ENCODE measurements at places on chromosomes 4 and X.

- no peak for DNase-seq
Measured at GRCh38 chrX:150360331-150360730, 2.8 kb upstream of the MAMLD1 start.

GRCh38 chr4:180101348-180102083 lies 2141.7 kb upstream of the TENM3 start:
- no peak for DNase-seq

GRCh38 chr4:179624768-179625181 lies 2182.5 kb upstream of the AGA start:
- DNase-seq, result no peak

DNA sequence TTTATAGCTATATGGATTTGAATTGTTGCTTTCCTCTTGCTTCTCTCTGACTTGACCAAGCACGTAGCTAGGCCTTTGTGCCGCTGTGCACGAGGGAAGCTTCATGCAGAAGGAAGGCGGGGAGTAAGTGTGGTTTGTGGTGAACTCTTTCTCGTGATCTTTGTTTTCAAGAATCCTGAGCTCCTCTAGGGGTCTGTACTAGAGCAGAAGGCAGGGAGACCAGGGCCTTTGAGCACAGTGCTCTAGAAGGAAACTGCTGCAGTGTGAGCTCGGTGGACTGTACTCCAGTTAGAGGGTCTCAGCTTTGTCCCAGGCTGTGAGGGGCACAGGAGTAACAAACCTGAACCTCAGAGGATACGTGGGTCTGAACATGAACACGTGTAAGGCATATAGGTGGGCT lies 49.0 kb downstream of the AGA start:
- no peak for DNase-seq
